Stimulated activated CD8-positive, alpha-beta memory T cell treated with anti-CD3 and anti-CD28 coated beads, Interleukin-7, amount 100 ng/mL, for 1 hour (primary cell): ENCODE measurements at places on chromosomes 11 and 22.

DNA sequence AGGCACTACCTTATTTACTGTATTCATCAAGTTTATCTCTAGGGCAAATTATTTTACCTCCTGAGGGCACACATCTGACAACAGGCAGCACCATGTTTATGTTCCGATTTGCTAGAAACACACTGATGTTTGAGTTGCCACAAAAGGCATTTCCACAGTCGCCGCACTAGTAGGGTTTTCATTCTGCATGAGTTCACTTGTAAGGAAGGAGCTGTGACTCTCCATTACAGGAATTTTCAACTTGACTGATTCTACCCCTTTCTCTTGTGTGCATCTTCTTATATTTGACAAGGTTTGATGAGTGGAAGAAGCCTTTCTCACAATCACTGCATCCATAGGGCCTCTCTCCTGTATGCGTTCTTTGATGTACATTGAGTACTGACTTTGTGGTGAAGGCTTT, 455.9 kb upstream of the CNTN5 start:
- no peak for DNase-seq

DNA sequence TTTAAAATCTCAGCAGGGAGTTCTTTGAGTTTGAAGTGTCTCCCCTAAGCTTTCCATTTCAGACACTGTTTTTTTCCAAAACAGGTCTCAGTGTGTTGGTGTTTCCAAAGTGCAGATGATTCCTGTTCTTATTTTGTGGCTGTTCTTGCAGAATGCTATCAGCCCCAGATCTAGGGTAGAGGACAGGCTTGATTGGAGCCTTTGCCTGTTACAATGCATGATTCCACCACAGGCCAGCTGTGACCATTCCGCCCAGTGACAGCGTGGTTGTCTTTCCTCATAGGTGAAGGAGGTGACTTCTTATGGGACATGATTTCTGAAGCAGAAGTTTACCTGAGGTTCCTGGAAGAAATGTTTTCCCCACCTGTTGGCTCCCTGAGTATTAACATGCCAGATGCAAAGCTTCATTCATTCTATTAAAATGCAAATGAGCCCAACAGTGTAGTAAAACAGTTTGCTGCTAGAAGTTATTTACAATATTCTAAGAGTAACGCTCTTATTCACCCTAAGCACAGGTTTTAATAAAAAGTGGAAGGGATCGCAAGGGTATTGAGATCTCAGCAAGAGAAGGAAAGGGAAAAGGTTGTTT, 36.9 kb upstream of the BIRC3 start:
- DNase-seq: no peak

- DNase-seq: no peak
Measured at GRCh38 chr11:34928268-34928959, 12.0 kb downstream of the PDHX start.

DNA sequence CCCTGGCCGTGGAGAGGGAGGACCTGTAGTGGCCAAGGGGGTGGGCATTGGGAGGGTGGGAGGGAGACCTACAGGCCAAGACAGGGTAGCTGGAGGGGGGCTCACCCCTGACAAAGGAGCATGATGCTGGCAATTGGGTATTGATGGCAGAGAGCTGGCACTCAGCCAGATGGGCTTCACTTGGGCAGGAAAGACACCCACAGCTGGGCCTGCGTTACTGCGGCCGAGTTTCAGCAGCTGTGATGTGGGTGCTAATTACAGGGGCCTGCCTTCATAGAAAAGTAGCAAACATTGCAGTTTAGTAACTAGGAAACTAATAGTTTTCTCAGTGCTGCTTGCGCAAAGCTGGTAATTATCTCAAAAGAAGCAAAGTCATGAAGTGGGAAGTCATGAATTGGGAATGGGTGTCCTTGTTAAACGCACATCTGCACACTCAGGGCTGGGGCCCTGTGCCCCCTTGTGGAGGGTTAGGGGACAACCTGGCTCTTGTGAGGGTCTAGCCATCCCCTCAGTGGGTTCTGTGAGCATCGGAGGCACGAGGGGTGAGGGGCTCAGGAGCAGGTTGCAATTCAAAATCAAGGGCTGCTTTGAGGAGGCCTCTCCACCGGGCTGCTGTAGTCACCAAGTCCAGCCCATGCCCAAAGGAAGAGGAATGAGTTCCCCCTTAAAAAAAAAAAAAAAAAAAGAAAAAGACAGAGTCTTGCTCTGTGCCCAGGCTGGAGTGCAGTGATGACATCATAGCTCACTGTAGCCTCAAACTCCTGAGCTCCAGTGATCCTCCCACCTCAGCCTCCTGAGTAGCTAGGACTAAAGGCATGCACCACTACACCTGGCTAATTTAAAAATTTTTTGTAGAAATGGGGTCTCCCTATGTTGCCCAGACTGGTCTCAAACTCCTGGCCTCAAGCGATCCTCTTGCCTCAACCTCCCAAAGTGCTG, 24.4 kb upstream of the TXNRD2 start:
- DNase-seq: no peak

DNA sequence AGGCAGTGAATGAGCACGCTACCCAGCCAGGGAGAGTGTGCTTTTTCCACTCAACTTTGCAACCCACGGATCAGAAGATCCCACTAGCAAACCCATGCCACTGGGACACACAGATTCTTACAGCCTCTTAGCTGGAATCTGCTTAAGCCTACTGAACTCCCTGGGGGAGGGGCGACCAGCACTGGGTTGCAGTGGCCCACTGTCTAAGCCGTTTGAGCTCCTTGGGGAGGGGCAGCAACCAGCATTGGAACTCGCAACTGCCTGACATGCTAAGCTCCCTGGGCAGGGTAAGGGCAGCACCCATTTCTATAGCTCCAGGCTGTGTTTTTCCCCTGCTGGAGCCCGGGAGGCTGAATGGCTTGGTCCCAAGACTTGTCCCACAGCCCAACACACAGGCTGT, 99.6 kb downstream of the FAM168A start:
- no peak for DNase-seq

DNA sequence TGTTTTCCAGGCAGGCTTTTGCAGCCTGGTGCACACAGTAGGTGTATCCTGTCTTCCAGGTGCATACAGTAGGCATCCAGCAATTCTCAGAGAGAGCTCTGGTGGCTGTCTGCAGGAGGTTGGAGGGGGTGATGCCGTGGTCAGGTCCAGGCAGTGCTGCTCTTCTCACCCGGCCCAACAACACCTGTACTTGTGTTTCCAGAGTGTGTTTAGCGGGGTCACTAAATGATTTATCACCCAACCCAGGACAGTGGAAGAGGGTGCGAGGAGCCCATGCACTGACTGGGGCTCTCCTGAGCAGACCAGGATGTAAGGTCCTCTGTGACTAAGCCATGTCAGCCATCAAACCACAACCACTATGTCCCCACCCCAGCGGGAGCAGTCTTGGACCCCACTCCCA, 18.6 kb upstream of the FGF3 start:
- DNase-seq: no peak

GRCh38 chr22:36328635-36329253, 59.0 kb downstream of the MYH9 start:
- DNase-seq: no peak

GRCh38 chr11:7648264-7648663, 25.0 kb downstream of the CYB5R2 start:
- DNase-seq: no peak

GRCh38 chr11:34789196-34789834, 126.9 kb downstream of the APIP start:
- DNase-seq: no peak

GRCh38 chr11:406796-407650, 7.8 kb downstream of the SIGIRR start:
- peak; percentile 86 for DNase-seq

DNA sequence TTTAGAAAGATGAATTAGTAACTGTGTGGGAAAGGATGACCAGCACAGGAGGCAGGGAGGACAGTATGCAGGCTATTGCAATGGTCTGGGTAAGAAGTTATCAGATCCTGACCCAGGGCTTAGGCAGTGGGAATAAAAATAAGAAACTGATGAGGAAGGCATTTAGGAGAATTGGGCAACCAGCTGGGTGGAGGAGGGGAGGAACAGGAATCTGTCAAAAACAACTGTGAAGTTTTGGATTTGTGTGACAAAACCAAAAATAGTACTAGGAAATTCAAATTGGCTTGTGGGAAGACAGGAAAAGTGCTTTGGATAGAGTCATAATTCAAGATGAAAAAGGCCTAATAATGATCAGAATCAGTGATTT, 27.9 kb downstream of the MMP13 start:
- DNase-seq: no peak

DNA sequence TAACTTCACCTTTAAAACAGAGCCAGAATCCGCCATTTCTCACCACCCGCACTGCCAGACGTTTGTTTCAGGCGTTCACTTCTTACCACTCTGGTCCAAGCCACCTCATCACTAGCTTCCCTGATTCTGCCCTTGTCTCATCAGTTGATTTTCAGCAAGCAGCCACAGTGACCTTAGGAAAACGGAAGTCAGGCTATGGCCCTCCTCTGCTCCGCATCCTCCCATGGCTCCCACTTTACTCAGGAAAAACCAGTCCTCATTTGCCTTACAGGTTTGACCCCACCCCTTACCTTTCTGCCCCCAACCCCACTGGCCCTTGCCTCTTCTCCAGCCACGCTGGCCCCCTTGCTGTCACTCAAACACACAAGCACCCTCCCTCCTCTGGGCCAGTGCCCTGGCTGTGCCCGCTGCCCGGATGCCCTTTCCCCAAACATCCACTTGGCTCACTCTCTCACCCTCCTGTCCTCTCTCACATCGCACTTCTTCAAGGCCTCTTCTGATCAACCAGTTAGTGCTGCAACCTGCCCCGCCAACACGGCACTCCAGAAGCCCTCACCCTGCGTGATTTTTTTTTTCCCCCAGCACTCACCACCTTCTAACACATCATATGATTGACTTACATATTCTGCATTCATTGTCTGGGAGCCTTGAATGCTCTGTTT, 18.9 kb downstream of the TPST2 start:
- DNase-seq: no peak

DNA sequence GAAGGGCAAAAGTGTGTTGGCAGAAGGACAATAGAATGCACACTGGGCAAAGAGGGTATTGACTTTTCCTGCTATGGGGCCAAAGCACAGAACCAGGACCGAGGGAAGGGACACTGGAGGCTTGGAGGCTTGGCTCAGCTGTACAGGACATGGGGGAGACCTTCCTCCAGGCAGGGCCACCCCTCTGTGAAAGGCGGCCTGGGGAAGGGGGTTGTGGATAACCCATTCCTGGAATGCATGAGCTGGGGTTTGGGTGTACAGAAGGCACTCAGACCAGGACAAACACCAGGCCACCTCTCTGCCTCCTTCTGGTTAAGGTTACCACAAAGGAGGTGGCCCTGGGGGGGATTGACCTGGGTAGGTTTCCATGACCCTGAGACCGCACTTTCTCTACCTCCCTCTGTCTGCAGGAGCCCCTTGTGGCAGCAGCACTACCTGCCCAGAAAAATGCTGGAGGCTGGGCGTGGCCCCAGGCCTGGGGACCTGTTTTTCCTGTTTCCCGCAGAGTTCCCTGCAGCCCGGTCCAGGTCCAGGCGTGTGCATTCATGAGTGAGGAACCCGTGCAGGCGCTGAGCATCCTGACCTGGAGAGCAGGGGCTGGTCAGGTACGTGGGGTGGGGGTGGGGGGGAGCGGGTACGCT, 9.6 kb downstream of the P2RY2 start:
- no peak for DNase-seq

DNA sequence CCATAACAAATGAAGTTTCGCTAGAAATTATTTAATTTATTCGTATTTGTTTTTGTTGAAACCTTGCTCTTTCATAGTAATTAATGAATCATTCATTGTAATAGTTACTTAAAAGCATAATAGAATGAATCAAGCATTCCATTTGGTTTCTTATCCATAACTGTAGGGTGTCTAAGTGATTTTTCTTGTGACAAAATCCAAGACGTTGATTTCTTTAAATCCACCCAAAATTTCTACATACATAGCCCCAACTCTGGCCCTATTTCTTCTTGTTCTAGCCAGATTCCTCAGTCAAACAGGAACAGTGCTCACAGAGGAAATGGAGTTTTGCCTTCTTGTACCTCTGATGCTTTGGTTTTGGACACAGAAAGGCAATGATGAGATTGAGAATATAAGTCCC, 25.5 kb downstream of the UBASH3B start:
- no peak for DNase-seq

GRCh38 chr11:37506531-37506930, 908.5 kb upstream of the RAG2 start:
- DNase-seq: no peak

DNA sequence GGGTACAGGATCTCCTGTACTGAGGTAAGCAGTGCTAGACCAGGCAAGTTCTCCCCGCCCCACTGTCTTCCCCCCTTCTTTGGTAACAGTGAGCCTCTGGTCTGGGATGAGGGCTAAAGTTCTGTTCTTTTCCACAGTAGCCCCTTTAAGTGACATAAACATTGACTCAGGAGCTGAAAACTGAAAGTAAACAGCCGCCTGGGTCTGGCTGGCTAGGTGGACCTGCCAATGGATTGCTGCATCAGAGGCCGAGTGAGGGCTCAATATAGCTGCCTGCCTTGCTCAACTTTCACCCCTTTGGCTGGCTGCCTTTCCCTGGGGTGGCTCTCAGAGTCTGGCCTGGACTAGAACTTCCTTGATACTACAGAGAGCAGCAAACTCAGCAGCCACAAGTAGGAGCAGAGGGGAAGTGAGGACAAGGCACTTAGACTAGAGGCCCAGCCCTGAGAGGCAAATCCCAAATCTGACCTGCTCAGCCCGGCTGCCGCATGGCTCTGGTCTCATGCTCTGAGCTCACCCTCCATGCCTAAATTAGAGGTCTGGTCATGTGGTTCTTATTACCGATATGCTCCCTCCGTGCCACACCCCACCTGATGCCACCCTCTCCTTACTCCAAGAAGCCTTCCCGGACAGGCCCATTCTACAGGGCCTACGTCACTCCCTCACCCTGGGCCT, 9.6 kb upstream of the UCP3 start:
- DNase-seq: no peak
